ENCODE measurements at places on chromosomes 7 and 10.

- no peak for DNase-seq
Observed at GRCh38 chr7:50687575-50688225, 95.0 kb downstream of the GRB10 start.

- no peak for DNase-seq
Observed at GRCh38 chr7:43756368-43757072, 2.0 kb upstream of the BLVRA start.

- DNase-seq: no peak
Observed at GRCh38 chr10:93827056-93827804, 66.5 kb upstream of the SLC35G1 start.

- DNase-seq: no peak
Observed at GRCh38 chr7:149823191-149823630, 15.0 kb upstream of the ZNF862 start.

DNA sequence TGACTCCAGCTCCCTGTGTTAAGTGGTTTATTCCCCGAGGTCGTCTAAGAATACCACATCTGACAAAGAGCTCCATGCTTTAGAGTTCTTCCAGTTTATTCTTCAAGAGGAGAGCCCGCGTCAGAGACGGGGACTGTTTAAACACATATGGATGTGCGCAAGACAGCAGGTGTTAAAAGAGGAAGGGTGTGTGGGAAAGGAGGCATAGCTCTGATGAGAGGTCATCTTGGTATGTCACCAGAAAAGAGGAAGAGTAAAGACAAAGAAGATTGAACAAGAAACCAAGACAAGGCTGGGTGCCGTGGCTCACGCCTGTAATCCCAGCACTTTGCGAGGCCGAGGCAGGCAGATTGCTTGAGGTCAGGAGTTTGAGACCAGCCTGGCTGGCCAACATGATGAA, 258.7 kb downstream of the CCDC3 start:
- DNase-seq: no peak

GRCh38 chr7:19754521-19755116, 18.8 kb downstream of the TMEM196 start:
- peak; percentile 42 for DNase-seq

DNA sequence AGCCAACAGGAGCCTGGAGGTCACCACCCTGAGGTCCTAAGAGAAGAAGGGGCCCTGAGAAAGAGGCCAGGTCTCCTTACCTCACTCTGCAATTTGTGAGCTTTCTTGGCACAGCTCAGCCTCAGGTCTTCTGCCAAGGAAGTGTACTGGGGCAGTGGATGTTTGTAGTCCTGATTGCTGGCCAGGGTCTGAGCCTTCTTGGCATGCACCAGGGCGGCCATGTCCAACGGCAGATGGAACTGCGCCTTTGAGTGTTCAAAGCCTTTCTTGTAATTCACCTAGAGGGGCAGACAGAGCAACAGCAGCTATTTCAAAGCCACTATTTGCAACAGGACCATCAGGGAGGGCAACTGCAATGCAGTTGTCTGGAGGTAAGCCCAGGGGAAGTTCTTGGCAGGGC, 51.7 kb downstream of the NRAP start:
- no peak for DNase-seq

GRCh38 chr10:75272896-75273295, 37.1 kb upstream of the COMTD1 start:
- no peak for DNase-seq

DNA sequence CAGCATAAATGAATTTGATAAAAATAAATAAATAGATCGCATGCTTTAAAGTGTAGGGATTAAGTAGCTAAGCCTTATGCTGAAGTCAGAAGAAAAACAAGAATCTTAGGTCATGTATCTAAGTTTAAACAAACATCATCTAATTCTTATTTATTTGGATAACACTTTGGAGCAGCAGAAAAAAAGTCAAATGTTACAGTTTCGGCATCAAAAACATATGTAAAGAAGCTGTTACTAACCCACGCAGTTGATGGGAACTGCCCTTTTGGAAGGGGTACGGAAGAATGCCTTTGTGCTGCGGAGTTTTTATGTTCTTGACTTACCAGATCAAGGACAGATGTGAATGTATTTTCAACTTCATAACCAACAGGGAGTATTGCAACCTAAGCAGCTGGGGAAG, 37.3 kb upstream of the HABP2 start:
- no peak for DNase-seq
